Stimulated activated CD8-positive, alpha-beta memory T cell treated with anti-CD3 and anti-CD28 coated beads, Interleukin-12 subunit alpha, Interleukin-12 subunit beta, amount 100 ng/mL, for 4 hours (primary cell): ENCODE measurements at places on chromosomes 12 and 14.

GRCh38 chr12:62166525-62166924 is 93.7 kb upstream of the USP15 start:
- DNase-seq = no peak

- DNase-seq = no peak
These were observed 35.5 kb upstream of the RASSF3 start for GRCh38 chr12:64574837-64575236.

- no peak for DNase-seq
These were observed 207.0 kb downstream of the TMEM121 start for GRCh38 chr14:105733081-105734065.

DNA sequence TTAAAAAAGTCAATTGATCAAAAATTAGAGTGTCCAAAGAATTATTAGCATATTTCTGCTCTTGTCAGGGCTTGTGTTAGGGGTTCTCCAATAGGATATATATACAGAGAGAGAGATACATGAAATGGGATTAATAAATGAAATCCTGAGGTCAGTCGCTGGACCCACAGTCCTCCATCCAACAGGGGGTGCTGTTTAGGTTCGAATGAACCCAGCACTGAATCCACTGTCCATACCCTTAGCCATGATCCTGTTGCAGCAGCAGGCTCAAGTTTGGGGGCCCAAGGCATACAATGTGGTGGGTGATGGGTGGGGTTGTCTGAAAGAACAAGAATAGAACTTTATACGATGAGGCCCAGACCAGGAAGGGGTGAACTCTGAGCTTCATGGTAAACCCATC is 780 bp upstream of the MYO1H start:
- no peak for DNase-seq

DNA sequence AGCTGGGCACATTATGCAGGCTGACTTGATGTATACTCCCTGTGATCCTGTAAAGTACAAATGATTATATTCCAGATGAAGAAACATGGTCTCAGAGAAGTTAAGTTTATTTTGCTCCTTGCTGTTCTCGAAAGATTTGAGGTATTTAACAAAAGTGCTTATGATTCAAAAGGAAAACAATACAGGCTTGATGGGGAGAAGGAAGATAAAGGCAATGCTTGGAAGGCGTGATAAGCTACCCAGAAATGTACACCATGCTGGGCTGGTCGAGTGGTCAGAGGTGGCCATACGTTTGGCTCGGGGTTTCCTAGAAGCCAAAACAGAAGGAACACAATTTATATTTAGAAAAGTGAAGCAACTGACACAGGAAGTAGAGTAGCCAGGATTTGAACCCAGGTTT is 201.0 kb downstream of the KTN1 start:
- DNase-seq = no peak

- DNase-seq = no peak
These were observed at the start of gene INHBE for GRCh38 chr12:57454566-57455373. INHBE (plus strand) TSS chr12:57455307; CDS start chr12:57455537, 230 bp downstream.
